ENCODE measurements at places on chromosomes 12 and 14. TPM values are rescaled to one million over a fixed set of nuclear protein-coding genes. Genes with fewer than 3 reads are reported as not detected.

GRCh38 chr12:56682323-56682722 lies 5.8 kb downstream of the PTGES3 start:
- DNase-seq: no peak
- H3K36me3 ChIP-seq: peaks cover 36% of the 10 kb centered on the region
- no peak overlapping the region for H3K4me3 ChIP-seq
- H3K27me3 ChIP-seq: no peaks in the 10 kb centered on the region

GRCh38 chr14:105989566-105990302 lies 463.4 kb downstream of the TMEM121 start:
- no peak for DNase-seq
- no peak overlapping the region for H3K27ac ChIP-seq
- peaks cover 2% of the 10 kb centered on the region for H3K27me3 ChIP-seq
- H3K4me3 ChIP-seq: no peak overlapping the region
- no peaks in the 10 kb centered on the region for H3K36me3 ChIP-seq

GRCh38 chr14:95981965-95982364 lies 57.2 kb upstream of the C14orf132 start:
- no peaks in the 10 kb centered on the region for H3K4me1 ChIP-seq
- no peak overlapping the region for H3K4me3 ChIP-seq
- DNase-seq: no peak
- no peaks in the 10 kb centered on the region for H3K36me3 ChIP-seq
- H3K27ac ChIP-seq: no peak overlapping the region
- peaks cover 32% of the 10 kb centered on the region for H3K27me3 ChIP-seq

- no peaks in the 10 kb centered on the region for H3K27me3 ChIP-seq
- H3K4me1 ChIP-seq: peaks cover 4% of the 10 kb centered on the region
- no peak overlapping the region for H3K4me3 ChIP-seq
- H3K27ac ChIP-seq: no peak overlapping the region
Measured at GRCh38 chr14:93200553-93200952, 6.3 kb downstream of the GON7 start.

DNA sequence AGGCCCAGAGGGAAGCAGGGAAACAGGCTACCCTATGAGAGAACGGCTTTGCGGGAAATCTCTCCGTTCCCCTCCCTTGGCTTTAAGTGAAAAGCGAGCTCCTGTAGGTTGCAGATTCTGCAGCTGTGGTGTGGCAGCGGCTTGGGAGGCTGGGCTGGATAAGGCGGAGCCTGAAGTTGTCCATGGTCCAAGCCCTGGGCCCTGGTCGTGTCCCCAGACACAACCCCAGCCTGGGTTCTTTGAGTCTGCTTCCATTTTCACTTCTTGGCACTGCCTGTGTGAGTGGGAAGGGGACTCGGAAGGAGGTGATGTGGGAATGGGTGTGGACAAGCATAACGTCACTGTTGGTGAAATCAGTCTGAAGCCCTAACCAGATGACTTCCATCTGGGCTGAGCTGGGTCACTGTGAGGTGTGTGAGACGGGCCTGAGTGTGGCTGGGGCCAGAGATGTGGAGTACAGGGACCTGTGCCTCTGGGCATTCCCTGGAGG lies 43.0 kb upstream of the CTDSP2 start:
- H3K36me3 ChIP-seq: no peaks in the 10 kb centered on the region
- H3K27me3 ChIP-seq: no peaks in the 10 kb centered on the region
- H3K4me3 ChIP-seq: no peak overlapping the region
- H3K27ac ChIP-seq: peak overlapping the region; percentile 89
- H3K4me1 ChIP-seq: peaks cover 78% of the 10 kb centered on the region

DNA sequence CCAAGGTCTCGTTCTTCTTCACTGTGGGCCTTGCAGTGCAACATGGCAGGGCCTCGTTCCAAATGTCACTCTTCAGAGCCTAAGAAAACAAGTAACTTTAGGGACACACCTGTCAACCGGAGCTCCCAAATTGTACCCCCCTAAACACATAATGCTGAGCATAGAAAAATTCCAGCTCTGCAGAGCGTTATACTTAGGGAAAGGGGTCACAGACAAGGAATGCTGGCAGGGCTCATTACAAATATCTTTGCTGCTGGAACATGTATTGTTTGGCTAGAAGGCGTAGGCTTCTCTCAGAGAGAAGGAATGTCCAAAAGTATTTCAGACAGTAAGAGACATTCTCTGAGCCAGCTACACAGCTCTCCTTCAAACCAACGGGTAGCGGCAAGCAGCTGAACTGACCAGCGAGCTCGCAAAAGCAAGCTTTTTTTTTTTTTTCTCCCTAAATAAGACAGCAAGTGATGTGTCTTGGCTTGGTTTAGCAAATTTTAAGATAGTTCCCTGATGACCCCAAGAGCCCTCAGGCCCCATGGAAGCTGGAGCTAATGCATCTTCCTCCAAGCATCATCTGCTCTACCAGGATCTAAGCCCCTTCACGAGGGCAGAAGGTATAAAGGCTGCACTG lies 24.5 kb downstream of the SSH1 start:
- no peak overlapping the region for H3K4me3 ChIP-seq
- no peaks in the 10 kb centered on the region for H3K27me3 ChIP-seq
- peaks cover 50% of the 10 kb centered on the region for H3K36me3 ChIP-seq
- H3K27ac ChIP-seq: peak overlapping the region; percentile 85
- peak; percentile 36 for DNase-seq

DNA sequence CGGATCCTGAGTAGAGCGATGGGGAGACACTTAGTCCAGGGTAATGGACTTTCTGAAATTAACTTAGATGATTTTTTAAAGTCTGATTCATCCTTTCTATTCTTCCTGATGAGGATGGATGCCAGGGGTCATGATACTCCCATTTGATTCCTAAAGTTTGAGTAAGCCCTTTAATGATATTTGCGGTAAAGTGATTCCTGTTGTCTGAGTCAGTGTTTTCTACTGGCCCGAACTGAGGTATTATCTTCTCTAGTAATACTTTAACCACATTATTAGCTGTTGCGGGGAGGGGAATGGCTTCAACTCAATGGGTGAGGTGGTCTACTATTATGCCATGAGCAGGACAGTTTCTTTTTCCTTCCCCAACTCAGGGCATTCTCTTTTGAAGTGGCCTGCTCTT lies 111.6 kb downstream of the RIN3 start:
- H3K27me3 ChIP-seq: no peaks in the 10 kb centered on the region
- H3K4me3 ChIP-seq: no peak overlapping the region
- no peaks in the 10 kb centered on the region for H3K36me3 ChIP-seq
- no peak for DNase-seq
- no peak overlapping the region for H3K27ac ChIP-seq
- H3K4me1 ChIP-seq: peaks cover 5% of the 10 kb centered on the region

DNA sequence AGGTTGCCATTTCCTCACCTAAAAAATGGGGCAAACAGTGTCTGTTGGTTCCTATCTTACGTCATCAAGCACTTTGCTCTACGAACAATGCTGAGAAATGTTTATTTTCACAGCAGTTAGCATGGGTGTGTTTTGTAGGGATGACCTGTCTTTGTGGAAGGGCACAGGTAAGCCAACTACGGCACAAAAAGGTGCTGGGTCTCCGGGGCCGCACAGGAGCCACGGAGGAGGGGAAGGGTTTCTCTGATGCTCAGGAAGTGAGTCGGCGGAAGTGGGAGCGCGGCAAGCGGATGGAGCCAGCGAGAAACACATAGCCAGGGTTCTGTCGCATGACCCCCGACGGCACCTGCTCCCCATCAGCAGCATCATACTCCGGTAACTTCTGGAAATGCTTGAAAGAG lies 65.6 kb upstream of the TCL1B start:
- no peaks in the 10 kb centered on the region for H3K36me3 ChIP-seq
- peak overlapping the region; percentile 29 for H3K4me3 ChIP-seq
- DNase-seq: no peak
- H3K4me1 ChIP-seq: no peaks in the 10 kb centered on the region

The CD69 gene
- total RNA-seq: 11.4 TPM

The LGALS3 gene
- total RNA-seq: 528 TPM
